ENCODE measurements at places on chromosomes 7 and 10. TPM values are rescaled to one million over a fixed set of nuclear protein-coding genes. Genes with fewer than 3 reads are reported as not detected.

GRCh38 chr10:52720018-52720417, 52.6 kb downstream of the MBL2 start:
- no peak for DNase-seq

The FFAR4 gene
- 0.05 TPM for polyA plus RNA-seq

GRCh38 chr10:109892117-109892516, 31.2 kb downstream of the XPNPEP1 start:
- DNase-seq, result no peak

DNA sequence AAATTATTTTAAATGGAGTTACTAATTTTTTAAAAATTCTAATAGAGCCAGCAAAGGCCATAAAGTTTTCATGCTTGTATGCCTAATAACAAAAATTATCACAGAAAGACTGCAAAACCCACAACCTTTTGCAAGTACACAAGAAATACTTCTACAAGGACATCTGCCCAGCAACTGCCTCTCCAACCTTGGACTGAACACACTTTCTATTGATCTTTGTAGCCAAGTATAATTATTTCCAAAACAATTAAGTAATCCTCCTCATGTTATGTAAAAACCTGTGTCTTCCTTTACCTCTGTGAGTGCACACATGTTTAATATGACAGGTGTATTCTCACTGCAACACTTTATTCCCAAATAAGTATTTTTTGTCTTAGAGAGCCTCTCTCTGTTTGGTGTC, 16.6 kb upstream of the ACSM6 start:
- no peak for DNase-seq

- DNase-seq, result no peak
Measured at GRCh38 chr7:154902600-154903082, 100.3 kb downstream of the PAXIP1 start.

The WEE2 gene
- polyA plus RNA-seq, result not detected

- no peak for DNase-seq
Measured at GRCh38 chr7:151699147-151699927, 177.6 kb downstream of the PRKAG2 start.

The TRIM50 gene
- 0.25 TPM for polyA plus RNA-seq

DNA sequence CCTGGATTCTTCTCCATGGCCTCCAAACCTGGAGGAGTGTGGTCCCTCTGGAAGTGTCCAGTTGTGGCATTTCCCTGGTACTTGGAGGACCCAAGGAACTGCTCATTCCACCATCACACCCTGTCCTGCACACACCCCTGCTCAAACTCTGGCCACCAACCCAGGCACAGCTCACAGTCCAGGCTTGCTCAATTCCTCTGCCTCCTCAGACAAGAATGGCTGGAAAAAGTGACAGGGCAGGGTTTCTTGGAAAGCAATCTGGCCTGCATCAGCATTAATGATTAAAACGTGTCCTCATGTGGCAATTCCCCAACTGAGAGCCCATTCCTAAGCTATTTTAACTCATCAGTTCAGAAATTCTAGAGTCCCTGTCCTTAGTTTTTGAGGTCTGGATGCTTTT, 17.2 kb upstream of the TPST1 start:
- no peak for DNase-seq

GRCh38 chr7:155183655-155184054, 113.5 kb downstream of the HTR5A start:
- no peak for DNase-seq

- DNase-seq, result no peak
Measured at GRCh38 chr10:92150823-92151222, 140.1 kb downstream of the CPEB3 start.

The RINT1 gene
- 5.0 TPM for polyA plus RNA-seq

The ASCC1 gene
- polyA plus RNA-seq, result 13.7 TPM

DNA sequence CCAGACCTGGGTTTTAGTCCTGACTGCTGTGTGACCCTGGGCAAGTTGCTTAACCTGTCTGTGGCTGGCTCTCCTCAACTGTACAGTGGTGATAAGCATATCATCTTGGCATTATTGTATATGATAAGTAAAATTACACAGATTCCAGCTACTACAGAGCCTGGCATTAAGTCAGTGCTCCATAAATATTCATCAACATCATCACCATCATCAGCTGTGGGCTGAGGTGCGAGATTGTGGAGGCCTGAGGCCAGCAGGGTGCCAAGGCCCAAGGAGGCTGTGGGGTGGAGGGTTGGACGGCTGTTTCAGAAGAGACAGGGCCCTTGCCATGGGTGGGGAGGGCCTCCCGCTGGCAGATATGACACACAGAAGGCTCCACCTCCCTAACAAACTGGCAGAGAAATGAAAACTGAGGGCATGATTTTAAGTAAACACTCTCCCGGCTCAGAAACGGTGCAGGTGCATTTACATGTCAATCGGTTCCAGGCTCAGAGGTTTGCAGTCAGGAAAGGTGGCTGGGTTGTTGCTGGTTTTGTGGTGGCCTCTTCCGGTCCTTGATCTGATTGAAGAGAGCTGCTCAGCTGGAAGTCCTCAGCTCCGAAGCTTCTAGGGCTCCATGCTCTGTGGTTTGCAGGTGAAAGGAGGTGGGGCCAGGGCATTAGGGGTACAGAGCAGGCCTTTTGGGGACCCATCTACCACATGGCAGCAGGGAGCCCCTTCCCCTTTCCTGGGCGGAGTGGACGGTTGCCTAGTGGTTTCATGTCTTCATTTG, 10.2 kb downstream of the CRYGN start:
- DNase-seq, result no peak

The MCM7 gene
- polyA plus RNA-seq, result 313 TPM

The FZD8 gene
- 6.9 TPM for polyA plus RNA-seq

The NME8 gene
- 0.44 TPM for polyA plus RNA-seq

The NKX1-2 gene
- polyA plus RNA-seq, result 12.7 TPM

DNA sequence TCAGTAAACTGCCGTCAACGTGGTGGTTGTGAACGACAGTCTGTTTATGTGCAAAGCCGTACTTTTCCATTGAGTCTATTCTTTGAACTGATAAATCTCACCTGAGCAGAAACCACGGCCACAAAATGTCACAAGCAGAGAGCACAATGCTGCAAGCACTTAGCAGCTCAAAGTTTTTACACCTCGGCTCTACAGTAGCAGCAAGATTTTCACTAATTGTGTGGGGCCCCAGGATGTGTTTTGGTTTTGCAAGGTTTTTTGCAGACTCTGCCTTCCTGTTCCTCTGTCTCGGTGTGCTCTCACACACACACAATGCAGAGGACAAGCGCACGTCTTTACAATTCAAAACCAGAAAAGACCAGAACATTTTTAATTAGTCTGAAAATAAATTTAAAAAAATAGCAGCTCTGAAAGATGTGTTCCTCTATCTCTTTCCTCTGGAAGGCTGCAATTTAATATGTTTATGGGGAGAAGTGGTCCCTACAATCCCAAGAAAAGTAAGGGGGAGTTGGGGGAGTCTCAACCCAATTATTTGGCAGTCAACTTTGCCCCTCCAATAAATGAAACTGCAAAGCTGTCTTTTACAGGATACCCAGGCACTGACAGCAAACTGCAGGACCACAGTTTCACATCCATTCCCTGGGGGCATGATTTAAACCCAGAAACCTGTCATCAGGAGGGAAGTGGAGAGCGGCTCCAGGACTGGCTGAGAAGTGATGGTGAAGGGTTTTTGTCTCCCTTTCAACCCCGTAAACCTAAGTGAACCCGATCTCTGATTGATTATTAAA, 73.8 kb upstream of the SFMBT2 start:
- no peak for DNase-seq

The OR2A5 gene
- not detected for polyA plus RNA-seq

All from H1 (cell line).